Hippocampal formation (tissue), 2 donors: ENCODE measurements at places on chromosomes 11 and 22.

- no peak for DNase-seq
These were observed 41.0 kb upstream of the RASSF10 start for GRCh38 chr11:12968101-12968500.

GRCh38 chr22:20602609-20603164 is 95.3 kb downstream of the MED15 start:
- DNase-seq: no peak

GRCh38 chr11:74282914-74283371 is 28.5 kb downstream of the P4HA3 start:
- no peak for DNase-seq

GRCh38 chr11:34585735-34586487 is 35.0 kb upstream of the EHF start:
- no peak for DNase-seq

- no peak for DNase-seq
These were observed 71.4 kb upstream of the B3GNT6 start for GRCh38 chr11:76962583-76963416.

- no peak for DNase-seq
These were observed 11.4 kb upstream of the VSTM5 start for GRCh38 chr11:93861808-93862207.

DNA sequence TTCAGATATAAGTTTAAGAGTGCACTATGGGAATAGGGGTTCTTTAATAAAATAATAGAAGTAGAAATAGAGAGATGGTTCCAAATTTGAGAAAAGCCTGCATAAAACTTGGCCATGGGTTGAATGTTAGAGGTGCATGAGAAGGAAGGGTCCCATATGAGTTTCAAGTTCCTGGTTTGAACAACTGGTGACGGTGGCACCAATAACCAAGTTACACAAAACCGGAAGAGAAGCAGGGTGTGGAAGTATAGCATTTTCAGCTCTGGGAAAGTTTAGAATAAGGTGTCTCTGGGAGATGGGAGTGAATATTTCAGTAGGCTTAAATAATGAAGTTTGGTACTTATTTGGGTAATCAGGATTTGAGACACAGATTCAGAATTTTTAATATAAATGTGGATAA is 2.4 kb downstream of the CASP1 start:
- DNase-seq: no peak

- DNase-seq: peak; percentile 17
These were observed 84.1 kb downstream of the TNRC6B start for GRCh38 chr22:40261783-40262182.

DNA sequence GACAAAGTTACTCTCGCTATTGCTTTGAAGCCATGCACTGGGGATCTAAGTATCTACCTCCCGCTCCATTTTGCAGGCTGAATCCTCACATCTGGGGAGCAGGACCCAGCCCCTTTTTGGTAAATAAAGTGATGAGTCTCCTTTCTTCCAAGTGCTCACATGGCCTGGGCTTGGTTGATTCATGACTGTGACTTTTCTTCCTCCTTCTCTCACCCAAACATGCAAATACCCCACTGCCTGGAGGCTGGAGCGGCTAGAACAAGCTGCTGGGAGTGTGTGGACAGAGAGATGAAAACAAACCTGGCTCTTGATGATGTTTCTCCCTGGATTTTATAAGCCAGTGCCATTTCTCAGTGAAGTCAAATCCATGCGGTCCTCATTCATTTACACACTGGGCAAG is 72.7 kb downstream of the TRIM29 start:
- no peak for DNase-seq

- peak; percentile 95 for DNase-seq
These were observed 41.1 kb downstream of the DIXDC1 start for GRCh38 chr11:111978028-111978771.

DNA sequence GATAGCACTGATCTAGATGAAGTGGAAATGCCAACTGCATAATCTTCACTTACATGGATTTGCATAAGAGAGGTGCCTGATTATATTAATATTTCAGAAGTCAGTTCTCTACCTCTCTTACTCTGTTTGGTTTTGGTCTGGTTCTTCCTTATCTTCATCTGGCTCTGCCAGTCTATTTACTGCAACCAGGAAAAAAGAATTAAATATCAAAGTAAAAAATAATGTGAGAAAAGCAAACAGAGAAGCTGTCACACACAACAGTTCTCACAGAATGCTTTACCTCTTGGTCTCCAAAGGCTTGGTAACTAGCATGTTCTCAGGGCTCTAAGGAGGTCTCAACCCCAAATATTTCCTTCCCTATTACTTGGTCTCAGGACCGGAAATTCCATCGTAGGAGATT is 6.7 kb downstream of the VSIG10L2 start:
- no peak for DNase-seq

- no peak for DNase-seq
These were observed 55.5 kb downstream of the FAM83F start for GRCh38 chr22:40050258-40050657.

GRCh38 chr11:2186669-2187279 is 15.2 kb upstream of the TH start:
- no peak for DNase-seq

GRCh38 chr11:88167853-88168252 is 7.4 kb downstream of the RAB38 start:
- DNase-seq: no peak

- no peak for DNase-seq
These were observed 6.6 kb upstream of the NXPE1 start for GRCh38 chr11:114566276-114566675.

- DNase-seq: no peak
These were observed 9.6 kb downstream of the PTS start for GRCh38 chr11:112235750-112236390.

DNA sequence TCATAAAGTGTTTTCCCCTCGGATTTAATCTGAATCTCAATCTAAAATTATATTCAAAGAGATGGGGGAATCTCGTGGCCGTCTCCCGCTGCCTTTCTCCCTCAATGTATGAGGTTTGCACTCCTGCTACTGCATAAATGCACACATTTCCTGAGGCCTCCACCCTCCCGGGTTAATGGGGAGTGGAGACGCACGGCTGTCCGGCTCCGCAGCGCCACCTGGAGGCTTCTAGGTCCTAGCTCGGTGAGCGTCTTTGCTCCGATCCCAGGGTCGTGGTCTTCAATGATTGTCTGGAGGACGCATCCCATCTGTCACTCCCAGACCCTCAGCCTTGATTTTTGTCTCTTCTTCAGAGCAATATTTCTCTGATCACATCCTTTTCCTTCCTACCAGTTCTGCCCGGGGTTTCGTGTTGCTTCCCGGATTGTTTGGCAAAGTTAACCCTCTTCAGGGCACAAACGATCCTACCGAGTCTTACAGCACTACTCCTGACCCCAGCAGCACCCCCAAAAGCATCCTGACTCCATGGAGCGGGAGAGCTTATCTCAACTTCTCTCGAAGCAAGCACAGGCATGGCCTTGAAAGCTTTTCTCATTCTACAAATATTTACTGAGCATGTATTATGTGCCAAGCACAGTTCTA is at the start of gene LMO1:
TSS of gene LMO1 (minus strand) at position 110 of the 642 bp plus-strand sequence. CDS start 516 bp downstream, outside the sequence.
- peak; percentile 47 for DNase-seq

GRCh38 chr11:34483106-34483874 is 30.3 kb downstream of the ELF5 start:
- DNase-seq: no peak

GRCh38 chr11:131146827-131147490 is 223.5 kb upstream of the NTM start:
- no peak for DNase-seq

DNA sequence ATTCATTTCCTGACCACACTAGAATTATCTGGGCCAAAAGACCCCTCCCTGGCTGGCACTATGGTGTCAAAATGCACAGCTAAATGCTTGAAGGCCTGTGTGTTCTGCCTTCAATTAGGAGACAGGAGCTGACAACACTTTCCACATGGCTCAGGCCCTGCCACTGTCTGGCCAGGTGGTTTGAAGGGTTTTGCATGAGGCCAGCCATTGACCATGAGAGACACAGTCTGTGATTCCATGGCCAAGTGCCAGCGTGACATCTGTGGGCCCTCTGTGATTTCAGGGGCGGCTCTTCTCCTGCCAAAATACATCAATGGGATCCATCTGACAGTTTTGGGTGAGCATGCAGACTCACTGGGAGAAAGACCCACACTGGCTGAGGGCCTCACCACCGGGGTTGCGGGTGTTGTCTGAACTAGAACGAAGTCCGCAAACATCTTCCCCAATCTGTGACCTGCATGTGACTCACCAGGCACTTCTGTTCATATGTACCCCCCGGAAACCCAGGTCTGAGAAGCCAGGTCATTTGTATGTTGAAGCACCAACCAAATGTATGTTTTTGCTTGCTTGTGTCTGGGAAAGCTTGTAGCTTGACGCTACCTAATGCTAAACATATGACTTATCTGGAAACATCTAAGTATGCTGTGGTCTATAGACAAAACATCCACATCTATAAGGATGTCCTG is 20.7 kb upstream of the NAV2 start:
- no peak for DNase-seq

- no peak for DNase-seq
These were observed 26.0 kb downstream of the FDX1 start for GRCh38 chr11:110455718-110456117.

GRCh38 chr11:134532131-134532920 is 120.3 kb upstream of the B3GAT1 start:
- no peak for DNase-seq

DNA sequence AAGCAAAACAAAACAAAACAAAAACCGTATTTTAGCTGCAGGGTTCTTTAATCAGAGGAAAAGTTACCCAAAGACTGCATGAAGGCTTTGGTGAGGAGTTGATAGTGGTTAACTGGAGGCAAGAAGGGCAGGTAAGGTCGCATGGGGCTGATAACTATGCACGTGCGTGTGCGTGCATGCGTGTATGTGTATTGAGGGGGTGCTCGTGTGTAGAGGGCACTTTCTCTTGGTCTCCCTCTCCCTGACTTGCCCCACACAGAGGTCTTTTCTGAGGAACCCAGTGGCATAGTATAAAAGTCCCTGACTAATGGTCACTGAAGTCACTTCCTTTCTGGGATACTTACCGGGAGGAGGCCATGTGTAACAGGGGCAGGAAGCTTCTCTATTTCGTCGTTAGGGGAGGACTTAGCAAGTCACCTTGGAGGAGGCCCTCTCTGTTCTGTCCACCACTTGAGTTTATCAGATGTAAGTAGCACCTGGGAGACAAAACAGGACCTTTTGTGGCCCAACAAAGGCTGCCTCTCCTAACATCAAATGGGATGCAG is 20.1 kb upstream of the FCHSD2 start:
- no peak for DNase-seq

DNA sequence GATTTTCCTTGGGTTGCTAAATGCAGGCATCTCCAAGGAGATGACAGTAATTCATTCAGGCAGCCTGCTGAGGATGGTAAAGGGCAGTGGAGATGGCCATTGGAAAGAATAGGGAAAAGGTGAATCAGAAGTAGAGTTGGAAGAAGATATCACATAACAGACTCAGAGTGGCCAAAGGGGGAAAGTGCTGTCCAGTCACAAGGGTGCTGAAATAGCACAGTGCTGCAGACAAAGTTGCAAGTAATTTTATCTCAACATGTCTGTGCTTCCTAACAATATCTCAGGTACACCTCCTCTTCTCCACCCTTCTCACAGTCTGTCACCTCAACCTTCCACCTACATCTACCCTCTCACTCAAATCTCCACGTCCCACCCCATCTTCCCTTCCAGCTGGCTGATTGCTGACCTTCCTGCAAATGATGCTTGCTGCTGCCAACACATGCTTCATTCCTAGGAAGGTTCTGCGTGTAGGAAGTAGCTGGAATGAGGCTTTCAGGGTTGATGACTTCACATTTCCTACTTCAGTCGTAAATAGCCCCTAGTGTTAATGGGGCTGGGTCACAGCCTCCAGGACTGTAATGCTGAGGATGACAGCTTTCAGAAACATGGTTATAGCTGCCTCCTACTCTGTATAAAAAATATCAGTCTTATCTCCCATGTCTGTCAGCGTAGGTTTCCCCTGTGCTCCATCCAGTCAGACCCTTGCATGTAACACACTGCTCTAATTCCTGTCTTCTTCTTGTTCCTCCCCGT is 123.9 kb downstream of the CTNND1 start:
- DNase-seq: no peak

DNA sequence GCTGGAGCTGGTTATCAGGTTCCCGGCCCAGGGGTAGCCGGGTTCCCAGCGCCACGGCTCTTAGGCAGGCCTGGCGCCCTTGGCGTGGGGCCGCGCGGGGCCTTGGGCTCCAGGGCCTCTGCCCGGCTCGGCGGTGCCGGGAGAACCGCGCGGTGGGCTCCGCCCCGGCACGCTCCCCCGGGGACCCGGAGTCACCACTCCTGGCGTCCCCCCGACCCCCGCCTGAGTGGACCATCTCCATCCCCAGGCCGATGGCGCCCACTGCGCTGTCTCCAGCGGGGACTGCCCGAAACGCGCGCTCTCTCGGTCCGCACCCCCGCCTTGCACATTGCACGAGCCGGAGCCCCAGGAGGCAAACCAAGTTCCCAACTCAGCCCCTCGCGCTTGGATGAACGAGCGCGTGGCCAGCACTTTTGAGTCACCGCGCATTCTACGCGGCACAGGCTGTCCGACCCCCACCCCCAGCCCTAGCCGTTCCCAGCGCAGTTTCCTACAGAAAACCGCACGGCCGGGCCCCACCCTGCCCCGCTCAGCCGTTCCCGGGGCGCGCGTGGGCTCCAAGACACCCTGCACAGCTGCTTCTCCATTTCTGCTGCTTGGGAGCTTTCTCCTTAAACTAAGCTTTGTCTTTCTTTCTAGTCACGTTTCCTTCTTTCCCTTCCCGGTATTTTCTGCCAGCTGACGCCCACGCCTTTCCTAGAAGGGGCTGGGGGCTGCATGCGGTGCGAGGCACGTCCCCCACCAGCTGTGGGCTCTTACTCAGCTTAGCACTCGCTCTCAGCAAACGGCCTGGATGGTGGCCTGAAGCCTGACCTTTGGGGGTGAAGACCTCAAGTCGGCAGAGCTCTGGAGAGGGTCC is 650 bp upstream of the CHID1 start:
- DNase-seq: no peak
